ENCODE measurements at places on chromosomes 3 and 15.

- no peak for DNase-seq
Observed at GRCh38 chr15:44659056-44659455, 4.4 kb downstream of the SPG11 start.

- DNase-seq, result no peak
Observed at GRCh38 chr15:88256279-88257230, at the start of gene NTRK3. Gene NTRK3 (minus strand): TSS chr15:88256739. CDS start chr15:88256153, 586 bp downstream.

DNA sequence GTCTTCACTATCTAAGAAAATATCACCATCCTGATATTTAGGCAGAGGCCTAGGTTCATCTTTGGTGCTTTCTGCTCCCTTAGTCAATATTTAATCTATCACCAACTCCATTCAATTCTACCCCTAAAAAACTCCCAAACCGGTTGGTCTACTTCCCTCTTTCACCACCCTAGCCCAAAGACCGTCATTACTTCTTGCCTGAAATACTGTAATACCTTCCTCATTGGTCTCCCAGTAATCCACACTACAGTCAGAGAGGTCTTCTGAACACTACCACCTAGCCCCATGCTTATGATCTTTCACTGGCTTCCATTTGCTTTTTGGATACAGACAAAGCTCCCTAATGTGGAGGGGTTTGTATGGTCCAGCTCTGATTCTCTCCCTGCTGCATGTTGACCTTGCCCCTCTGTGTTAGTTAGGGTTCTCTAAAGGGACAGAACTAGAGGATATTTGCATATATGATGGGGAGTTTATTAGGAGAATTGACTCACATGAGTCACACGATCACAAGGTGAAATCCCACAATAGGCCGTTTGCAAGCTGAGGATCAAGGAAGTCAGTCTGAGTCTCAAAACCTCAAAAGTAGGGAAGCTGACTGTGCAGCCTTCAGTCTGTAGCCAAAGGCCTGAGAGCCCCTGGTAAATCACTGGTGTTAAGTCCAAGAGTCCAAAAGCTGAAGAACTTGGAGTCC is 36.4 kb upstream of the ATP2C1 start:
- DNase-seq, result no peak

DNA sequence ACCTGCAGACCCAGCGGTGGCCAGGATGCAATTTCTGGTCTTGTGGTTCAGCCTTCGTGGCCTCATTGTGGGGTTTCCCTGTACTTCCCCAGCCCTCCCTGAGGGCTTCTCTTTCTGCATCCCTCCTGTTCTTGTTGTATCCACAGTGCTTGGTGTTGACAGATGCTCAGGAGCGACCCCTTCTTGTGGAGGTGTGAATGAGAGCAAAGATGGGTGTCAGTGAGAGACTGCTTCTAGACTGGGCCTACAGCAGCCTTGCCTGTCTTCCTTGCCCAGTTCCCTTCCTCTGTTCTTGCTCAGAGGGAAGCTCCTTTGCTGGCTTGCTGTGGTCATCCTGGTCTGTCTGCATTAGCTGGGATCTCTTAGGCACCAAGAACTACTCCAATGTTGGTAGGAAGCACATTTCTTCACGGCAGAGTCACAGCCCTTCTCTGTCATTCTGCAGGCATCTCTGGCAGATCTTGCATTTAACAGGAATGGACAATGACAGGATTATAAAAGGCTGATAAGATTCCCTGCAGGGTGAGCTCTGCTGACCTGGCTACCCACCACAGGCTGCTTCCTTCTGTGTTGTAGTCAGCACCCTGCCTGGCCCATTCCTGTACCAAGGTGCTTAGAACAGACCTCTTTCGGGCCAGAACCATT is 317.8 kb upstream of the C2CD4B start:
- no peak for DNase-seq

GRCh38 chr3:99023590-99024192 is 122.2 kb upstream of the DCBLD2 start:
- no peak for DNase-seq

DNA sequence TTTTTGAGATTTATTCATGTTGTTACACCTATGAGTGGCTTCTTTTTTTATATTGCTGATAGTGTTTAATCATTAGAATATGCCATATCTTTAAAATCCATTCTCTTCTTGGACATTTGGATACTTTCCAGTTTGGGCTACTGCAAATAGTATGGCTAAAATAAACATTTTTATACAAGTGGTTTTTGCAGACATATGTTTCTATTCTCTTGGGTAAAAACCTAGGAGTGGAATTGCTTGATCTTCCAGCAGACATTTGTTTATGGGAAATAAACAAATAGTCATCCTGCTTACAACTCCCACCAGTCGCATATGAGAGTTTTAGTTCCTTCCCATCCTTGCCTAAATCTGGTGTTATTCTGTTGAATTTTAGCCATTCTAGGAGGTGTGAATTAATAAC is 193.1 kb downstream of the ALCAM start:
- no peak for DNase-seq

- DNase-seq, result no peak
Observed at GRCh38 chr3:99644746-99645145, 6.4 kb downstream of the COL8A1 start.

- DNase-seq, result no peak
Observed at GRCh38 chr3:181879926-181880325, 168.2 kb downstream of the SOX2 start.

DNA sequence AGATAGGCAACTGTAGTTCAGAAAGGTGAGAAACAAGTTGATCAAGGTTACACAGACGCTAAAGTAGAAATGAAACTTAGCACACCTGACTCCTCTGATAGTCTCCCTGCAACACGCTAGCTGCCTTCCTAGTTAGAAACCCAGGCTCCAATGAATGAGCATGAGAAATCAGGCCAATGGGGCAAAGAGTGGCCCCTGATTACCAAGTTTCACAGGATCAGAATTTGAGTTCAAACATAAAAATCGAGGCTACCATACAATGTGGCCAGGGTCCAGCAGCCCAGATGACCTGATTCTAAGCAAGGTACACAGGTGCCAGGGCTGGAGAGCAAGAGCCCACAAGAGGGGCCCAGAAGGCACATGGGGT is 7.7 kb downstream of the PLD1 start:
- no peak for DNase-seq

GRCh38 chr15:62606376-62607113 is 436.0 kb upstream of the TPM1 start:
- DNase-seq, result no peak

DNA sequence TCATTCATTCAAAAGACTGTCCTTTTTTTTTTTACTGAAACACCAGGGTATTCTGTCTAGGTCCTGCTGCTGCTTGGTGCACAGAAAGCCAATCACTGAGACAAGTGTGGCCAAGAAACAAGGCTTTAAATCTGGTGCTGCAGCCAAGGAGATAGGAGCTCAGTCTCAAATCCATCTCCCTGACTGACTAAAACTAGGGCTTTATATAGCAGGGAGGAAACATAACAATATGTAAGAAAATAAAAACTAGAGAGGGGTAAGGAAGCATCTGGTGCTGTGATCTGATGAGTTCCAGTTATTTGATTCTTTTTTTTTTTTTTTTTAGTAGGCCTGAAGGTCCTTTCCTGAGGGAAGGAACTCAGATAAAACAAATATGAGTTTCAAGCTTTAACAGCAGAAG is 139.8 kb downstream of the ATG7 start:
- no peak for DNase-seq

- DNase-seq, result no peak
Observed at GRCh38 chr15:52683580-52683979, 4.4 kb upstream of the ATOSA start.

DNA sequence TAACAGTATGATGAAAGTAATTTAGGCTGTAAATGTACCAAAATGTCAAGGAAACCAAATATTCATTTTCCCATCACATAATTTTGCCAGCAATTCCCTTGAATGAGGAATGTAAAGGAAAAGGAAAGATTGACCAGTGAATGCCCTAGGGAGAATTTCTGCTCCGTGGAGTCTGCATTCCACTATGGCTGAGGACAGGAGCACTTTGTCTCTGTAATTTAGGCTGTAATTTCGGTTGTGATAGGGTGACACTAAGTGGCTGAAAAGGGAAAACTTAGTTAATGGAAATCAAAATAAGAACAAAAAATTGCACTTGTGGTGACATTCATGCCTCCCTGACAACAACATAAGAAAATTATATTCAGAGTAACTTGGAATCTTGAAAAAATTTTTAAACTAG is 8.3 kb upstream of the TMEM207 start:
- no peak for DNase-seq

DNA sequence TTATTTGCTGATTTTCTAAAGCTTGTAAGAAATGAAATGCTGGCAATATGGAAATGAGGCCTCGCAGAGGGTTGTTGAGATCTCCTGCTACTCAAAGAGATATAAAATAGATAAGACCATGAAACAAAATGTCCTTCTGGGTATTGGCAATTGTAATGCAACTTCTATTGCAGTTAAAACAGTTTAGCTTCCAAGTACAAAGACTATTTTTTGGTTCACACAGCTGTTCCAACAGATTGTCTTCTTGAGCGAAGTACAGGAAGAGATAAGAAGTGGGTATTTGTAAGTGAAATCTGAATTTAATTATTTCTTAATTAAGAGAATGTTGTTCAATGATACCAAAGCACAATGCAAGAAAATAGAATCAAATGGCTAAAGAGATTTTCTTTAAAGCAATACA is 801.5 kb upstream of the GBE1 start:
- no peak for DNase-seq

GRCh38 chr3:59766200-59766872 is 716.5 kb upstream of the CFAP20DC start:
- no peak for DNase-seq

DNA sequence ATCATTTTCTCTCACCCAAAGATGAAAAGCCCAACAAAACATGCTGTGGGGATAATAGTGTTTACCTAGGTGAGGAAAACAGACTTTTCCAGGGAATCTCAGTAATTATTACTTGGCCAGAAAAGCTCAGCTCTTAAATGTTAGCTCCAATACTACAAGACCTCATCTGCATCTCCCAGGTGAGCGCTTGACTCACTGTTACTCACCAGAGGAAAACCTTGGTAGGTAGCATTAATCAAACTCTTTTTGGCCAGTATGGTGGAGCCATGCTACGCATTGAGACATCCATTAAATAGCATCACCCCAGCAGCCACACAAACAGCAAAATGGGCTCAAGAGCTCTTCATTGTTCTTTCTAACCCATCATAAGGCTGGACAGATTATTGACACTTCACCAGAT is 99.0 kb downstream of the TIGIT start:
- no peak for DNase-seq

Data from left lobe of liver (tissue), 2 donors.